Stimulated activated CD4-positive, alpha-beta T cell treated with anti-CD3 and anti-CD28 coated beads, Interleukin-15, amount 100 ng/mL, for 1 hour (primary cell): ENCODE measurements at places on chromosomes 7 and 10.

DNA sequence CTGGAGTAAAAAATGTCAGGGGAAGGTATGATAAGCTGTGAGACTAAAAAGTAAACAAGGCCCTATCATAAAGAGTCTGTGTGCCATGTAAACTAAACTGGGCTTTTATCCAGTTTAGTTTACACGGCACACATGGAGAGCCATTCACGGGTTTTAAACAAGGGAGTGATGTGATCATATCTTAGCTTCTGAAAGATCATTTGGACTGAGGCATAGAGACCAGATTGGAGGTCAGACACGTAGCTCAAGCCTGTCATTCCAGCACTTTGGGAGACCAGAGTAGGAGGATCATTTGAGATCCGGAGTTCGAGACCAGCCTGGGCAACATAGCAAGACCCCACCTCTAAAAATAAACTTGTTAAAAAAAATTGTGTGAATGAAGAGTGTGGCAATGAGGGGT is 50.1 kb downstream of the SKIDA1 start:
- no peak for DNase-seq

- DNase-seq = no peak
Observed at GRCh38 chr7:1662101-1662500, 8.0 kb upstream of the ELFN1 start.

GRCh38 chr7:151143261-151144015 is 24.1 kb downstream of the GBX1 start:
- no peak for DNase-seq

DNA sequence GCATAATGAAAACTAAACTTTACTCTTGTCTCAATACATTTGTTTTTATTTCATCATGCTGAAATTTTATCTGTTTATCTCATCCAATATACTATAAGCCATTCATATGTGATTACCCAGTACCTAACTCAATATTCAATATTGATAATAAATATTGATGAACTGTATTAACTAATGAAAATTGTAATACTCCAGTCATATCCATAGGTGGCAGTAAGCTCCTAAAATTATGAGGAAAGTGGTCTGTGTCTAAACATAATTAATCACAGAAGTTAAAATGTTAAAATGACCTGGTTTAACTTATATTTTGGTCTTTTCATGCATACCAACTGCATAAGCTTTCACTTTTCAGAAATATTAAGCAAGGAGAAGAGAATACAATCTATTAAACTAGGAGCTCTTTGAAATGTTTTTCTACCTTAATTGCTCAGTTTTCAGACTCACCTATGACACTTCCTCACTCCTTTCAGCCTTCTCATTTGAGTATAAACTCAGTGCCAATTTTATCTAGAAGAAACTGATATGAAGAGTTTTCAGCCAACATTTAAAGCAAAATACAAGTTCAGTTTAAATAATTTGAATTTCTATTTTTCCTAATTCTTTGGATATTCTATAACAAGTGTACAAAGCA is 30.5 kb upstream of the VWDE start:
- no peak for DNase-seq

- DNase-seq = no peak
Observed at GRCh38 chr7:126840869-126841268, 411.9 kb downstream of the GRM8 start.

DNA sequence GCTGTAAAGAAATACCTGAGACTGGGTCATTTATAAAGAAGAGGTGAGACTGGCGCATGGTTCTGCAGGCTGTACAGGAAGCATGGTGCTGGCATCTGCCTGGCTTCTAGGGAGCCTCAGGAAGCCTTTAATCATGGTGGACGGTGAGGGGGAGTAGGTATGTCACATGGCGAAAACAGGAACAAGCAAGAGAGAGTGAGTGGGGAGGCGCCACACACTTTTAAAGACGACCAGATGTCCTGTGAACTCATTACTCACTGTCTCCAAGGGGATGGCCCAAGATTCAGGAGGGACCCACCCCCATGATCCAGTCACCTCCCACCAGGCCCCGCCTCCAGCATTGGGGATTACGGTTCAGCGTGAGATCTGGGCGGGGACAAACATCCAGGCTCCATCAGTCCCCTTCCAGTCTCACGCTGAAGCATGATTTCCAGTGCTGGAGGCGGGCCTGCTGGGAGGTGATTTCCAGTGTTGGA is 3.2 kb downstream of the ZNF316 start:
- no peak for DNase-seq

DNA sequence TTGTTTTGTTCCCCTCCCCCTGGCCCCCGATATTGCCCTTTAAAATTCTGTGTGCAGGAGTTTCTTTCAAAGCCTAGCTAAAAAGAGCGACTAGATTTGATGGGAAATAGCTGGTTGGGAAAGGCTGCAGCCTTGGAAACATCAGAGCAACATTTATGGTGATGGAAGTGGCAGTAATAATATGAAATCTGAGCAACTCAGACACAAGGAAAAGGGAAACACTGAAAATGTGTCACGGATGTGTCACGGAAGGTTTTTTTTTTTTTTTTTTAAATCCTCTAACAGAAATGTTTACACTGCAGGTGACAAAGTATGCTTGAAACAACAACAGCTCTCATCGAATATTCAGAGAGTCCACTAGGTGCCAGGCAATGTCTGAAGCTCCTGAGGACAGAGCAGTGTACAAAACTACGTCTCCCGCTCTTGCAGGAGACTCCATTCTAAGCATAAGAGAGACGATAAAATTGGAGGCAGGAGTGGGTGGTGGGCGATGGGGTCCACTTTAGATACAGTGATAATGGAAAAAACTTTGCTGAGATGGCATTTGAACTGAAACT is 143.0 kb downstream of the RSU1 start:
- DNase-seq = no peak

GRCh38 chr10:115921795-115922194 is 351.2 kb downstream of the GFRA1 start:
- no peak for DNase-seq

DNA sequence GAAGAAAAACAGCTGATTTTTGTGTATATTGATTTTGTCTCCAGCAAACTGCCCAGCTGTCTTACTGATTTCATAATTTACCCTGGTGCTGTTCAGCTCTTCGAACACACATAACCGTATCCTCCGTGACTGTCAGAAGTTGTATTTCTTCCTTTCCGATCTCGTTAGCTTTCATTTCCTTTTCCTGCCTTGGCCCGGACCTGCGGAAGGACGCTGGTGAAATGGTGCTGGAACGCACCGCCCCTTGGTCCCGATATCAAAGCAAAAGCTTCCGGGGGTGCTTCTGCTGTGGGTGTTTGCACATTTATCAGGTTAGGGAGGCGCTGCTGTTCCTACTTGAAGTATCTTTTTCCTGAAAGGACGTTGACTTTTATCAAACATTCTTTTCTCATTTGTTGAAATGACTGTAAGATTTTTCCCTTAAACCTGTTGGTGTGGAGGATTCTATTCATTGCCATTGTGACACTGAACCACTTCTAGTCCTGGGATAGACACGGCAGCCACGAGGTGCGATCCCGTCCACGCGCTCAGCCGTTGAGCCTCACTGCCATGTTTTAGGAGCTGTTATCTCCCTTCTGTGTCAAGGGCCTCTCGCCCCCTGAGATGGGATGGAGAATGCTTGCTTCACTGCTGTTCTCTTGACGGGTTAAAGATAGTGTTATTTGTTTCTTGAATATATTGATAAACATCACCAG is 72.6 kb downstream of the FOXL3 start:
- peak; percentile 30 for DNase-seq

- no peak for DNase-seq
Observed at GRCh38 chr7:77765906-77766800, 32.1 kb downstream of the TMEM60 start.

DNA sequence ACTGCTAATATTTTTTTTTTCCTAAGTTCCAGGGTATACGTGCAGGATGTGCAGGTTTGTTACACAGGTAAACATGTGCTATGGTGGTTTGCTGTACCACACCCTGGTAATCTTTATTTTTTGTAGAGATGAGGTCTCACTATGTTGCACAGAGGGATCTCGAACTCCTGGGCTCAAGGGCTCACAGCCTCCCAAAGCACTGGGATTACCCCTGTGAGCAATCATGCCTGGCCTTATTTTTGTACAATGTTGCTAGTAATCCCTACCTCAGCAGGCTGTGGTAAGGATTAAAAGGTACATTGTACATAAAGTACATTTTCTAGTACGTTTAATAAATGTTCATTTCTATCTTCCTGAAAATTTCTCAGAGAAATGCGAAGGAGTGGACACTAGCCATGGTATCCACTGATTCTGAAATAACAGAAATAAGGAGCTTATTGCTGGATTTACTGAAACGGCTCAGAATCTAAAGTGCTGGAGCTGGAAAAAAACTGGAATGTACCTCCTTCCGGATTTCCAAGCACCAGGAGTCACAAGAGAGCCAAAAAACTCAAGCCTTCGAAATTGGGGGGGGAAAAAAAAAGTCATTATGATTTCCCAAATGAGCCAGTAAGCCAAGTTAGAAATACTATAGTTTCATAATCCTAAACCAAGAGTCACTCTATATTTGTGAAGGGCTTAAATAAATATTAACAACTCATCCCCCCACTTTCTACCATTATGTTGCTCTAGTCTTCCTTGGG is 69.6 kb downstream of the NT5C2 start:
- no peak for DNase-seq

- DNase-seq = no peak
Observed at GRCh38 chr7:10924370-10924769, 49.3 kb upstream of the PHF14 start.

GRCh38 chr10:47400786-47401185 is 16.7 kb upstream of the ZNF488 start:
- no peak for DNase-seq

GRCh38 chr7:79199266-79199665 is 254.2 kb downstream of the MAGI2 start:
- DNase-seq = no peak

- no peak for DNase-seq
Observed at GRCh38 chr7:155652156-155653114, 8.0 kb downstream of the RBM33 start.

- DNase-seq = no peak
Observed at GRCh38 chr10:123912466-123912865, 20.9 kb upstream of the CPXM2 start.
